ENCODE measurements at places on chromosomes 3 and 15.

DNA sequence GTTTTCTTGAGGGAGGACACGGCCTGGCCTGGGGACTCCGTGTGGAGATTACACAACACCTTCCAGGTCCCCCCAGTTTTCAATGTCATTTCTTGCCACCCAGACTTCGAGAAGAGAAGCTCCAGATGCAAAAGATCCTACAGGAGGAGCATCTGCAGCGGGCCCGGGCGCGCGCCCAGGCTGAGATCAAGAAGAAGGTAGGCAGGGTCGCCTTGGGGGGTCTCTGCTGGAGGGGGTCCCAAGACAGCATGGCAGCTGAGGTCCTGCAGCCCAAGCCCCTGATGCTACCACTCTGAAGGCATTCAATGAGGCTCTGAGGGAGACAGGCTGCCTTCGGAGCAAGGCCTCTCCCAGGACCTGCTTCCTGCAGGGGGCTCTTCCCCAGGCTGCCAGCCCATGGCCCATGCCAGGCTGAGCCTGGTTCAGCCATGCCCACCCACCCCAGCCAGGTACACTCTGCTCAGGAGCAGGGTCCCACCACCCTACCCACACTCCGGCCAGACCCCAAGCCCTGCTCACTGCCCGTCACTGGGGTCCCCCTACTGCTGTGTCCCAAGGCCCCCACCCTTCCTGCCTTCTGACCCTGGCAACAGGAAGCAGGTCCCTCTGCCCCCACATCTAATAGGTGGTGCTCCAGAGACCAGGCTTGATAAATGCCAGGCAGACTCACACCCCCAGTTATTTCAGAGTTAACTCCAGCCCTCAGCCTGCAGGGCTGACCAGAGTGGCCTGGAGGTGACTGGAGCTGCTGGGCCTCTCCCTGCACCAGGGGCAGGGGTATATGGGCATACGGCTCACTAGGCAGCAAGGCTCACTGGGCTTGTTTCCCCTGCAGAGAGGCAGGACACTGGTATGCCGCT is 40.0 kb downstream of the ZXDC start:
- no peak for DNase-seq

GRCh38 chr3:8573342-8573926 is 71.2 kb downstream of the SSUH2 start:
- peak; percentile 78 for DNase-seq

DNA sequence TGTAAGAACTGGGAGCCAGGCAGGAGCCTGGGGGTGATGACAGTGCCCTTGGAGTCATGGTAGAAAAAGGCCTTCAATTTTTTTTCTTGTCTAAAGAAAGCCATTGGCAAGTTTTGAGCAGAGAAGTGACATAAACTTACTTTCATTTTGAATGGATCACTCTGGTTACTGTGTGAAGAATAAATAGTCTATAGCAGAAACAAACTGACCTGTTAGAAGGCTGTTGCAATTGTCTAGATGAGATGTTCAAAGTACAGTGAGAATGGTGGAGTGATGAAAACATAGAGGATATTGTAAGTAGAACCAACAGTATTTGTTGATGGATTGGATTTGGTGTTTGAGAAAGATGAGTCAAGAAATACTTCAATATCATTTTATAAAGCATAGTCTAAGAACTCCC is 439.9 kb downstream of the TBL1XR1 start:
- DNase-seq, result no peak

GRCh38 chr3:136789976-136790375 is 28.9 kb upstream of the SLC35G2 start:
- no peak for DNase-seq

DNA sequence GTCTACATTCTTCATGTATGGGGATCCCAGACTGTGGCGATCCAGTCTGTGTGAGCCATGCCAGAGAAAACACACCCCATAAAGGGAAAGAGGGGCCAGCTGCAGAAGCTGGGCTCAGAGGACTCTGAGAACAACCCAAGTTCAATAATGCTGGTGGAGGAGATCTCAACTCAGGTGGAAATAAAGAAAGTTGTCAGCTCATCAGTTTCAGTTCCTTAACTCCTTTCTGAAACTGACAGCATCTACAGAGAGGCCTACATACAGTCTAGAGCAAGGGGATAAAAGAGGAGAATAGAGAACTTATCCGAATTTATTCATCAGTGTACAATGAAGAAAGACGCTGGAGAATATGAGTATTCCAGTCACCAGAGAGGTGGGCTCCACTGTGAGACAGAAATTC is 77.0 kb downstream of the NTRK3 start:
- no peak for DNase-seq

- peak; percentile 73 for DNase-seq
These were observed 42.5 kb upstream of the ABHD10 start for GRCh38 chr3:111936191-111936841.

DNA sequence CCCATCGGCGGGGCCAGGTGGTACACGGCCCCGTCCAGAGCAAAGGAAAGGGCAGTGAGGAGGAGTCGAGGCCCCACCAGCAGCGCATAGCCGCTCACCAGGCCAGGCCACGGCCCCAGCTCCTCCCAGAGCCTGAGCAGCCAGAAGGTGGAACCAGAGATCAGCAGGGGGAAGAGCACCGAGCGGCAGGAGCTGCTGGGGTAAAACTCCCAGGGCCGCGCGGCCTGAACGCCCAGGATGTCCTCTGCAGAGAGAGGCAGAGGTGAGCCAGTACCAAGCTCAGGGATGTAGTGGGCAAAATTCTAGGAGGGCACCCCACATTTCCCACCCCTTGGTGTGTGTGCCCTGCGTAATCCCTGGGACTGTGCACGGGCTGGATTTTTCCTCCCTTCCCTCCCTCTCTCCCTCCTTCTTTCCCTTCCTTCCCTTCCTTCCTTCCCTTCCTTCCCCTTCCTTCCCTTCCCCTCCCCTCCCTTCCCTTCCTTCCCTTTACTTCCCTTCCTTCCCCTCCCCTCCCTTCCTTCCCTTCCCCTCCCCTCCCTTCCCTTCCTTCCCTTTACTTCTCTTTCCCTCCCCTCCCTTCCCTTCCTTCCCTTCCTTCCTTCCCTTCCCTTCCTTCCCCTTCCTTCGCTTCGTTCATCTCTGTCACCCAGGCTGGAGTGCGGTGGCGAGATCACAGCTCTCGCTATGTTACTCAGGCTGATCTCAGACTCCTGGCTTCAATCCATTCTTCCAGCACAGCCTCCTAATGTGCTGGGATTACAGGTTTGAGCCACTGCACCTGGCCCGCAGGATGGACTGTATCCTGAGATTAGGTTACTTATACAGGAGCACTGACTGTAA is 6.3 kb upstream of the NCBP2 start:
- DNase-seq, result no peak

DNA sequence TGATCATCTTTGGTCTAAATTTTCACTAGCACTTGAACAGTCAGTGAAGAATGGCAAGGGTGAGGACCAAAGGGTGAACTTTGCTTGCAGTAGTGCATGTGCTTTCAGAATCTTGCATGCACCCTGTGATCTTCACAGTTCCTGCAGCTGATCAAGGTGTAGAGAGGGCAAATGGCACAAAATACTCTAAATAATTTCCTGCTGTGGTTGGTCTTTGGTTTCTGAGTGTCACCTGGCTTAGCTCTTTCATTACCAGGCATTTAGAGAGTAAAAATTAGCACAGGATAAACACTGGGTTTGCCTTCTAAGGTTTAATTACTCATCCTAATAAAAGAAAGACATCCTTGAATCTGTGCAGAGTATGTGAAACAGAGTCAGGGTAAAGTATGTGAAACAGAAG is 11.4 kb downstream of the TIPARP start:
- DNase-seq, result no peak

GRCh38 chr3:58025406-58025805 is 17.2 kb downstream of the FLNB start:
- DNase-seq, result no peak
